ENCODE measurements at places on chromosomes 3 and 15.
A peak's percentile ranks its signal among the peaks of the same experiment; 100 is the strongest.

DNA sequence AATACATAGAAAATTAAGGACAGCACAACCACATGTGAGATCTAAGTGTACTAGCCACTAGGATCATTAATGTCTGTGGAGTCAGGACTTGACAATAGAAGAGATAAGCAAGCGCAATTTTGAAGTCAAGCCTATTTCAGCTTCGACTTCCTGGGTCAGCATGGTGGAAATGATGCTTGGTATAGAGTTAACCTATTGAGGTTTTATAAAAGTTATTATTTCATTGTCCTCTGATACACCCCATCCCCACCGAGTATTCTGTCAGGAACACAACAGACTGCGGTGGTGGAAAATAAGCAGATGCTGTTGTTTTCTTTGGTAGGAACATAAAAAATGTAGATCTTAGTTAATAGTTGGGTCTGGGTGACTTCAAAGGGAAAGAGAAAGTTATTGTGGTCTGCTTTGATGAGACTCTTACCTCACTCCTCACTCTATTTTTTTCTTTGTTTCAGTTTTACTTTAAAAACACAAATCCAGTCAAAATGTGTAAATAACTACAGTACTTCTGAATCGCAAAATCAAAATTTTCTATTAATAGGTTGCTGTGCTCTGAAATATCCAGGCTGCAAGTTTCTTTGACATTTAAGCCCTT, 82.1 kb downstream of the IL5RA start:
- no peak for DNase-seq

DNA sequence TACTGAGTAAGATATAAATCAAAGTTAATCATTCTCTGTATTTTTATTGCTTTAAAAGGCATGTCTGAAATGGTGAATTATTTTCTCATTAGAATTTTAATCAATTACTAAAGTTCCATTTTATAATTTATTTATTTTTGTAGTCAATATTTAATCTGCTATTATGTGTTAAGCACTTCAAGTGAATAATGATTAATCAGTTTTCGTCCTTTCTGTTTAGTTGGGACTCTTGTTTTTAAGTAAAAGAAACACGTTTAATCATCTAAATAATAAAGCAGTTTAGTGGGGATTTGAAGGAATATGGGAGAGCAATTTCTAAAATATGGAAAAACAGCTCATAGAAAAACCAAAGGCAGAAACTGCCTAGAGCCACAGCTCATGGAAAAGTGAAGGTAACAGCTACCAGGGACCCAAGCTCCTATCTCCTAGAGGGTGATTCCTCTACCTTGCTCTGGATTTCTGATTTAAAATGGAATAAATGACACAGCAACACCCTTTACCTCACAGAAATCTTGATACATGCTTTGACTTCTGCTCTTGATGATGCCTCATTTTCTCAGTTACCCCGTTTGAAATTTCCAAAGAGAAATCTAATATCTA, 28.0 kb upstream of the SUCNR1 start:
- DNase-seq: no peak

DNA sequence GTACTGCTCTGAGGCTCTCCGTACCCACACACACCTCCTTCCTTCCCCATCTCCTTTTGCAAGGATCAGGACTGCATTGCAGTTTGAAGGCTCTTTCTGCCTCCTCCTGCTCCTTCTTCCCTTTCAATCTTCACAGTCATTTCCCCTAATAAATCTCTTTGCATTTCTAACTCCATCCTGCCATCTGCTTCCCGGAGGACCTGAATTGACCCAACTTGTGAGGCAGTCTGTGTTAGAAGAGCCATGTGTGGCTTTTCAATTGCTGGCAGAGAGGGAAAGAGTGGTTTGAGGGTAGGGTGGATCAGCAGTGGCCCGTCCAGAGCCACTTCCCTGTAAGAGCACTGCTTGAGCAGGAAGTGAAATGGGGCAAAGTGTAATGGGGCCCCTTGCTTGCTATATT, 35.8 kb downstream of the ANAPC13 start:
- DNase-seq: no peak

- DNase-seq: peak; percentile 5
Measured at GRCh38 chr3:157865352-157866000, 240.7 kb downstream of the SHOX2 start.

DNA sequence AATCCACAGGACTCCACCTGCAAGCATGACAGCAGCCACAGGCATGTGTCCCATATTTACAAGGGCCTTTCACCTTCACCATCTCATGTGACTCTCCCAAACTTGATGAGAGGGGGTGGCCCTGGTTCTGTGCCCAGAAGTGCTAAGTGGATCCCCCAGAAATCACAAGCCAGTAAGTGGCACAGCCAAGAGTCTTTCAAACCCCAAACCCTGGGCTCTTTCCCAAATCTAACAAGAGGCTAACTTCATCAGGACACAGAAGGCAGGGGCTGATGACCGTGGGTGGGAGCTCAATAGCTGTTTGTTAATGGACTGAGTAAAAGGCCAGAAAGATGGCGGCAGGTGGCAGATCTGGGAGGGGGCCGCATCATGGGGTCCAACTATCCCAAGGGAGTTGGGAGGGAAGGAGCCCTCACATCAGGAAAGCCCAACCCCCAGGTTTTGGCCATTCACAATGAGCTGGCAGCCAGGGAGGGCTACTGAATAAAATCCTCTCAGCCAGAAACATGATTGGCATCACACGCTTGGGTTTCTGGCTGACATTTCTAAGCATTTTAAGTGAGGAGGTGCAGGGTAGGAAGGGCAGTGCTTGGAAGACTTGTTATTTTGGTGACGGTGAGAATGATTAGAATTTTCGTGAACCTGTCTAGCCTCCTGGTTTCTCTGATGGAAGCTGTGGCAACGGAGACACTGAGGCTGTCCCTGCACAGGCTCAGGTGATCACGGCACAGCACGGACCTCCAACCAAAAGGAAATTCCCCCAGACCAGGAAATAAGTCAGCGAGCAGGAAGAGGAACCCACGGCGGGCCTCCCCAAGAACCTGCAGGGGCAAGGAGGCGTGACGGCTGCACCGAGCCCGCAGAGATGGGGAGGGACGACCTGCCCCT, 109.3 kb downstream of the OXNAD1 start:
- DNase-seq: no peak

DNA sequence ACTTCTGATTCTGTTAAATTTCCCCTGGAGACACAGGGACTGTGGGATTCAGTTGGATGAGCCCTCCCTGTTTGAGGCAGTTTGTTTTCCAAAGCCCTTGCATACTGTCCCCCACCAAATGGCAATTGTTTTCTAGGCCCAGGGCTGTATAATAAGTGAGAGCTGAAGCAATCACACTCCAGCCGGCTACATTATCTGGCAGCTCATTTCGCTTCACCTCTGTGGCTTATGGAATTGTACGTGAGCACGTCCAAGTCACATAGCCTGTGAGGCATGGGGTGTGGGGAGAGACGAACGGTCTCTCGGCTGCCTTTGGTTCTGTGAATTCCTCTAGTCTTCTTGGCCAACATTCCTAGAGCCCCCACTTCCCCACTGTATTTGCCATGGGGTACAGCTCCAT, 10.7 kb downstream of the RBP2 start:
- DNase-seq: no peak

DNA sequence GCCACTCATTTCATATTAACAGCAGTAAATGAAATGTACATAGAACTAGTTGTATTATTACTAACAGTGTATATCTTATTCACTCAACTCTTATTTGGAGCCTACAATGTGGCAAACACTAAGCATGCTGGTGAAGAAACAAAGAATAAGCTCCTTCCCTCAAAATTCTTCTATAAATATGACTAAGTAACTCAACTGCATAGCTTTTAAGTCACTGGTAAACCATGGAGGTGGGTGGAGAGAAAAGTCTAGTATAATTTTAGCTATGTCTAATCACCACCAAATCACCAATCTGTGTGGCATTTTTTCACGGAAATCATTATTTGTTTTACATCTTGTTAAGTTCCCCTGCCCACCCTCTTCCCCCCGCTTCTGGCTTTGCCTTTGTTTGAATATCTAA, 17.5 kb downstream of the COPS2 start:
- no peak for DNase-seq

Data from activated CD4-positive, alpha-beta T cell treated with anti-CD3 and anti-CD28 coated beads, Interleukin-2, amount 50 U/mL, for 24 hours (primary cell).